Dermis lymphatic vessel endothelial cell (primary cell): ENCODE measurements at places on chromosomes 3 and 15. TPM values are rescaled to one million over a fixed set of nuclear protein-coding genes. Genes with fewer than 3 reads are reported as not detected.

Gene STAB1
- 199 and 423 TPM in 2 replicates for total RNA-seq

Gene HTD2
- 7.7 and 10.4 TPM in 2 replicates for total RNA-seq

Gene CTDSPL
- total RNA-seq = 98.7 and 179 TPM in 2 replicates

Gene RRP9
- 10.0 and 14.8 TPM in 2 replicates for total RNA-seq

Gene CACNA2D2
- total RNA-seq = under 0.01 TPM in 1 of 2 replicates, not detected in the other

Gene LRTM1
- total RNA-seq = not detected in 2 replicates

Gene GRM2
- total RNA-seq = under 0.01 and 0.09 TPM in 2 replicates

Gene SEMA3F
- 13.5 and 14.2 TPM in 2 replicates for total RNA-seq

Gene ARHGAP31
- total RNA-seq = 23.4 and 30.4 TPM in 2 replicates

Gene ALDH1A2
- total RNA-seq = 25.0 and 83.2 TPM in 2 replicates

Gene B3GALNT1
- 8.5 and 10.1 TPM in 2 replicates for total RNA-seq

Gene PSTPIP1
- total RNA-seq = not detected in 2 replicates

Gene GOLGA6L7
- total RNA-seq = not detected in 2 replicates

Gene SOX2
- total RNA-seq = not detected in 2 replicates

Gene ACSBG1
- total RNA-seq = not detected in 2 replicates

Gene COLQ
- total RNA-seq = 0.43 and 0.98 TPM in 2 replicates

Gene CAMK2N2
- total RNA-seq = not detected in 2 replicates

Gene ATP6V1A
- total RNA-seq = 102 and 163 TPM in 2 replicates

Gene FBXL22
- 0.09 and 0.11 TPM in 2 replicates for total RNA-seq

Gene TMCO5A
- total RNA-seq = not detected in 2 replicates

Gene CKMT1A
- total RNA-seq = not detected in 2 replicates

Gene MYL3
- total RNA-seq = 0.09 TPM in 1 of 2 replicates, not detected in the other

Gene TPRA1
- 26.3 and 27.3 TPM in 2 replicates for total RNA-seq

Gene PLA2G4E
- total RNA-seq = not detected in 2 replicates

Gene PYGO1
- total RNA-seq = 0.11 and 0.26 TPM in 2 replicates

Gene P3H2
- total RNA-seq = 15.8 and 20.6 TPM in 2 replicates

Gene PRRT3
- total RNA-seq = 0.52 and 0.54 TPM in 2 replicates

Gene SCAMP5
- 8.5 and 11.8 TPM in 2 replicates for total RNA-seq

Gene CERS3
- not detected in 2 replicates for total RNA-seq

Gene PLCH1
- not detected in 2 replicates for total RNA-seq

Gene GUCA1C
- total RNA-seq = not detected in 2 replicates
